ENCODE measurements at places on chromosomes 6 and 20.

DNA sequence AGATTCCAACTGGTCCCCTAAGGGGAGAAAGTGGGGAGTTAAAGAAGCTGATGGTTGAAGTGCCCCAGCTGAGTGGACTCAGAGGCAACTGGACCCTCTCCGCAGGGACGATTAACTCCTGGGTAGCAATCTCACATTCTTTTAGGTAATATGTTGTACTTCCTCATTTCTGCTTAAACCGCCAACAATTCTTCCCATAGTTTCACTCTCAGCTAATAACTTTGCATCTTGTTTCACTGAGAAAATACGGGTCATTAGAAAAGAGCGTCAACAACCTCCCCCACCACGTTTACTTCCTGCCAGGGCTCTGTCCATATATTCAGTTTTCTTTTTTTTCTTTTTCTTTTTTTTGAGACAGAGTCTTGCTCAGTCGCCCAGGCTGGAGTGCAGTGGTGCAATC lies 39.5 kb upstream of the CHD6 start:
- DNase-seq, result peak; percentile 49

DNA sequence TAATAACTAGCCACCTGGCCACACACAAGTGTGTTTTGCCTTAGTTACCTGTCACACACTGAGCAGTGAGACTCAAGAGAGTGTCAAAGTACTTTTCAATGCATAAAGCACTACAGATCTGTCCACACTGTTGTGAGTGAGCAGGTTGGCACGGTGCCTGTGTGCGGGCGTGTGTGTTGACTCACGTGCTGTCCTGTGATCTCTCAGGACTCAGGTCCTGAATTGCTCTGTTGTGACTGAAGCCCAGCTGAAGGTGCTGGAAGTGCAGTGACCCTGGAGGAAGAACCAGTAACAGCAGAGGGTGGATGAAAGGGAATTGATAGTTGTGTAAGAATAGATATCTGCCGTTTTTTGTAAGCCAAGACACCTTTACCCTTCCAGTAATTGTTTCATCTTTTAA lies 18.3 kb downstream of the SLC16A10 start:
- DNase-seq, result peak; percentile 8

DNA sequence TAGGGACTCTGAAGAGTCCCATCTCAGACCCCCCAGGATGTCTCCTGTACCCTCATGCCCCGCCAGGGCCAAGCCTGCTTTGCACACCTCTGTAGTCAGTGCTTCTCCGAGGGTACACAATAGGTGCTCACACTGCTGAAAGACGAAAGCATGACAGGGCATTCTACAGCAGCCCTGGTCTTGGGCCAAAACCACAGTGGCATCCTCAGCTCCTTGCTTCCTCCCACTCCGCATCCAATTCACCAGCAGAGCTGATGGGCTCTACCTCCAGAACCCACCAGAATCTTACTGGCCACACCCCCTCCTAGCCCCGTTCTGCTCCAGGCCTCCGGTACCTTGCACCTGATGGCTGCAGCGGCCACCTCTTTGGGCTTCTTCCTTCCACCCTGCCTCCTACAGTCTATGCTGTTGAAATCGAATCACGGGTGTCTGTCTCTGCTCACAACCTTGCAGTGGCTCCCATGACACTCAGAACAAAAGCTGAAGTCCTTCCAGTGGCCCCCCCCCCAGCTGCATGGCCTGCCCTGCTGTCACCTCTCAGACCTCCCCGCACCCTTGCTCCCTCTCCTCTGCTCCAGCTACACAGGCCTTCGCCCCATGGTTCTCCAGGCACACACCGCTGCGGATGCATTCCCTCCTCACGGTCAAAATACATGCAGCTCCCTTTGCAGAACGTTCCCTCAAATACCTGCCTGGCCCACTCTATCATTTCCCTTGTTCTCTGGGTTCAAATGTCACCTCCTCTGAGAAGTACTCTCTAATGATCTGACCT lies 1.2 kb downstream of the ANGPT4 start:
- no peak for DNase-seq

- DNase-seq, result peak; percentile 9
These were observed 916 bp downstream of the PABPC1L start for GRCh38 chr20:44910690-44911262.

DNA sequence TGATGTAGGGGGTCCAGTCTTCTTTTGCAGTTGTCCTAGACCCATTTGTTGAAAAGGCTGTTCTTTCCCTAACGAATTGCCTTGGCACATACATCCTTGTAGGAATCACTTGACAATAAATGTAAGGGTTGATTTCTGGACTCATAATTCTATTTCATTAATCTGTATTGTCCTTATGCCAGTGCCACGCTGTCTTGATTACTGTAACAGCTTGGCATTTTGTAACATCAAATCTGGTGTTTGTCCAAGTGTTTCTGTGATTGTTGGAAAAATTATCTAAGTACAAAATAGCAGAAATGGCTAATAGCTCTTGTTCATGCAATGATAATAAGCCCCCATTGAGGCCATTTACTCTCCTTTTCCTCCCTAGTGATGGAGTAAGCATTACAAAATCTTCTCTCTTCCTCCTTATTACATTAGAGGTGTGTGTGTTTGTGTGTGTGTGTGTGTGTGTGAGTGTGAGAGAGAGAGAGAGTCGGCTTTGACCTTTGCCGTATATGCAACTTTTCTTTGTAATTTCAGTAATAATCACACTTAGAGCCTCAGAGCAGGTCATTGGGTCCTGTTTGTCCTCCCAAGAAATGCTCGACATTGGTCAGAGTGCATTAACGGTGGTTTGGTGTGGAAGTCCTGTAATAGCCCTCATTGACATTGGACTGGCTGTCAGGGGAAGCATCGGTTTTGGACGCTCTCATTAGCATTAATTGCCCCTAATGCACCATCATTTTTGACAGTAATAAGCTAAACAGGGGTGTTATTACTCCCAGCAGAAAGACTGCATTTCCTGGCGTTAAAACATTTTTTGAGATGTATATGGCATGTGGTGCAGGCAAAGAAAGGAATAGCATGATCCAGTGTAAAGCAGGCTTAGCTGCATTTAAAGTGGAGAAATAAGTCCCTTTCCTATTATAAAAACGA lies 40.7 kb upstream of the MROH8 start:
- no peak for DNase-seq

- no peak for DNase-seq
These were observed 3.1 kb downstream of the TREML4 start for GRCh38 chr6:41231246-41231645.

DNA sequence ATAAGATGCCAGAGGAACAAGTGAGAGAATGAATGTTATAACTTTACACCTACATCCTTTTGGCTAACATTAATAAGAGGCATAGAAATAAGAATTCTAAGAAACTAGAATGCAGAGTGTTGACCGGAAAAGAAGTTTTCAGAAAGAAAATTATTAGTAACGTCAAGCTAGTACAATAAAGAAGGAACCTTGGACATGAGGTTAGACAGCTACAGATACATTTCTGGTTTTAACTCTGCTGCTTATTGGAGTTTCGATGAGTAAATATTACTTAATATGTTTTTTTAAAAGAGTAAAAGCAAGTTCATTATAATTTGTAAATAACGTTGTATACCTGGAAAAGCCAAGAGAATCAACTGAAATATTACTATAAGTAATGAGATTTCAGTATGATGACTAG lies 22.7 kb downstream of the TAB2 start:
- no peak for DNase-seq

DNA sequence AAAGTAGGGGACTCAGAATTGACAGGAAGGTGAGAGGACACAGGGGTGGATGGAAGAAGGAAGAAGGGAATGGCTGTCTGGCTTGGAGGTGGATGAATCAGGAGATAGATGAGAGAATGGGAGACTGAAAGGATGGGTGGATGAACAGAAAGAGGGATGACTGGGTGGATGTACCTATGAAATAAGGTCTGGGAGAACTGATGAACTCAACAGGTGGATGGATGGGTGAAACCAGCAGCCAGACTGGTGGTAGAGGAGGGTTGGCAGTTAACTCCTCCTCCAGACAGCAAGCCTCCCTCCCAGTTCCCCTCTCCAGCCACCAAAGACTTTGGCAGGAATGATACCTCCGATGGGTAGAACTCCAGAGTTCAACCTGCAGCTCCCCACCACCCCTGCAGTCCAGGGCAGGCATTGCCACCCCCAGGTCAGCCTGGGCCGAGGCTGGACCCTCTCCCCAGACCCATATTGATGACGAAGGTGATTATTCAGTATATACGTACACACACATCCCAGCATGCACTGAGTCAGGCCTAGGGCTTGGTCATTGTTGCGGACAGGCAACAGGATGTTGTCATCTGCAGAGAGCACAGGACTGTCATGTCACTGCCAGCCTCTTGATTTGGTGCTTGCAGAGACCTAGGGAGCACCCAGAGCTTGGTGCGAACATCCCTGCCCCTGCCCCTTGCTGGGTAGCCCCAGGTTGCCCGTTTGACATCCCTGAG lies 2.0 kb downstream of the SUN5 start:
- DNase-seq, result no peak

- no peak for DNase-seq
These were observed 151.5 kb upstream of the MLIP start for GRCh38 chr6:53959717-53960116.

GRCh38 chr20:62952373-62952967 lies at the start of gene SLC17A9:
Gene SLC17A9 (plus strand): TSS chr20:62952709. CDS start chr20:62952831, 122 bp downstream.
- DNase-seq, result peak; percentile 94

DNA sequence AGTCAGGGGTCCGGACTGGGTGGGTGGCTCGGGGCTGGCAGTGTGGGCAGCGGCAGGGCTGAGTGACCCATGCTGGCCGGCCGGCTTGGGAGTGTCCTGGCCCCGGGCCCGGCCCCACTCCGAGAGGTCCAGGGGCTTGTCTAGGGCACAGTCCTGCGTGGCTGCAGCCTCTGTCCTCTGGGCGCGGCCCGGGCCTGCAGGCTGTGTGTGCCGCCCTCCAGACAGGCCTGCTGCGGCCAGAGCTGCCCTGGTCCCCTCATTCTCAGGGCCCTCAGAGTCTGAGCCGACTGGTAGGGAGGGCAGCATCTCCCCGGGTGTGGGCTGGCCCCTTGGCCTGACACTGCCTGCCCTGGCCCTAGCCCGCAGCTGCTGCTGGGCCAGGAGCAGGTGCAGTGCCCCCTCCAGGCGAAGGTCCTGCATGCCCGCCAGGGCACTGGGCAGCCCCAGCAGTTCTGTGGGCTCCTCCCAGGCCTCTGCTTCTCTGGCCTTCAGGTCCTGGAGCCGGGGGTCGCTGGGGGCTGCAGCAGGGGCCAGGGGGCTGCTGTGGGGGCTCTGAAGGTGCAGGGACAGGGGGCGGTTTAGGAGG lies 6.9 kb upstream of the CABLES2 start:
- no peak for DNase-seq

DNA sequence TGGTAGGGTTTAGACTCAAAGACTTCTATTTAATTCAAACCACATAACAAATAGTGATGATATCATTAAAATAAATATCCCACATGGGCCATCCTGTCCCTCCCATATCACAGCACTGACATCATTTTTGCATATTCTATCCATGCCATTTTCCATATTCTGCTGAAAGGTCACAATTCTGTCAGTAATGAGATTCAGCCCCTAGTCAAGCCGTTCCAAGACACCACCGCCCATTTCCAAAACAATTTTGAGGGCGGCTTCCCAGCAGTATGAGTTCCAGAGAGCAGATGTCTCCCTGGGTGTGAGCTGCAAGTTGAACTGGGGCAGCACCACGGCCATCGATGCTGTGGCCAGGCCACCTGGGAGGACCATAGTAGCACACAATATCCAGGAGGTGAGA lies 65.1 kb upstream of the PLEKHG1 start:
- DNase-seq, result no peak

- DNase-seq, result no peak
These were observed 161.2 kb downstream of the EYA2 start for GRCh38 chr20:47055699-47056369.

- peak; percentile 48 for DNase-seq
These were observed 41.0 kb downstream of the CYP24A1 start for GRCh38 chr20:54132612-54133433.

- DNase-seq, result no peak
These were observed 116.8 kb downstream of the TFAP2B start for GRCh38 chr6:50935442-50935841.

- DNase-seq, result no peak
These were observed 136.1 kb downstream of the INSM1 start for GRCh38 chr20:20503777-20504530.

DNA sequence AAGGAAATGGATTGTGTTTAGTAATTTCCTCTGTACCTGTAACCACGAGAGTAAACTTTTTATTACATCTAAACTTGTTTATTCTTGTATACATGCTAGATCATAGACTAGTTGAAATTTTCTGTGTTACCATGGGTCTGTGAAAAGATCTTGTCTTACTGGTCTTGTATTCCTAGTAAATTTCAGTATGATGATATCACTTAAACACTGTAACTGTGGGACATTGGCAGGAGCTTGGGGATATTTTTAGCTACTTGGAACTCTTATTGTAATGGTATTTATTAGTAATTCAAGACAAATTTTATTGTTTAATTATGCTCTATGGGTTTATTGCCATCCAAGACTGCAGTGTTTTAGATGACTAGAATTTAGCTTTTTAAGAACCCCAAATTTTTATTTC lies 25.9 kb upstream of the TULP4 start:
- no peak for DNase-seq

GRCh38 chr20:50333812-50334211 lies 143.2 kb downstream of the CEBPB start:
- DNase-seq, result no peak

GRCh38 chr20:33566781-33567603 lies 77.1 kb downstream of the CBFA2T2 start:
- DNase-seq, result no peak

DNA sequence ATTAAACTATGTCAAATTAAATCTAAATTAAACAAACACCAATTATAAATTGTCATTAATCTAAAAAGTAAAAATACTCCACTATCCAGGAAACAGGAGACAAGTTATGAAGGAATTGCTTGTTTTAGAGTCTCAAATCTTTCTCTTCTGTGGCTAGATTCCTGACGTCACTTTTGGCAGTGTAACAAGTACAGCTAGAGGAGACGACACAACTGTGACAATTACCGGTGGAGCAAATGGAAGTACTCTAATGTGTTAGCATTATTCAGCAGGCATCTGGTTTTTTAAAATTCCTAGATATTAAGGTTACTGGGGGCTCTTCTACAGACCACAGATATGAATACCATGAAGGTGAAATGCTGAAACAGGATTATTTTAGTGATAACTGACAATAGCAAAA lies 1042.7 kb downstream of the EPHA7 start:
- no peak for DNase-seq

GRCh38 chr20:32607727-32608663 lies 22.9 kb upstream of the NOL4L start:
- no peak for DNase-seq

- no peak for DNase-seq
These were observed 40.3 kb downstream of the UQCC2 start for GRCh38 chr6:33670971-33671743.

DNA sequence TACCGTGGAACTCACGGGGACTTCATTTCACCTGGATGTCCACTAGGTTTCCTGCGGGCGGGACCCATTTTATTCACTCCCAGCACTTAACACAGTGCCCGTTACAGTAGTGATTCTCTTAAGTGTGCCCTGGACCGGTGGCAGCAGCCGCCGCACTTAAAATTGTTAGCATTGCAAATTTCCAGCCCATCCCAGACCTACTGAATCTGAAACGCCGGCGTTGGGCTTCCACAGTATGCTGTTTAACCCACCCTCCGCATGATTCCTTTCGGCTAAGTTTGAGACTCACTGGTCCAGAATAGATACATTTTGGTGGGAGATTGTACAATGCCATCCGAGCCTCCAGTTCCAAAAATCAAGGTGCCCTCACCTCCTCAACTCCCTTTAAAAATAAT lies 967 bp downstream of the SMPDL3A start:
- no peak for DNase-seq

- DNase-seq, result no peak
These were observed 278.9 kb downstream of the SAMD5 start for GRCh38 chr6:147787417-147787816.
